ENCODE measurements at places on chromosomes 4 and X.

GRCh38 chr4:102572452-102572851 lies 71.3 kb downstream of the NFKB1 start:
- no peak for DNase-seq

GRCh38 chr4:138977524-138977923 lies 38.1 kb upstream of the NOCT start:
- no peak for DNase-seq

GRCh38 chrX:120372667-120373370 lies 10.9 kb downstream of the ATP1B4 start:
- no peak for DNase-seq

GRCh38 chrX:49878128-49878833 lies 1.0 kb upstream of the USP27X start:
- DNase-seq = no peak

DNA sequence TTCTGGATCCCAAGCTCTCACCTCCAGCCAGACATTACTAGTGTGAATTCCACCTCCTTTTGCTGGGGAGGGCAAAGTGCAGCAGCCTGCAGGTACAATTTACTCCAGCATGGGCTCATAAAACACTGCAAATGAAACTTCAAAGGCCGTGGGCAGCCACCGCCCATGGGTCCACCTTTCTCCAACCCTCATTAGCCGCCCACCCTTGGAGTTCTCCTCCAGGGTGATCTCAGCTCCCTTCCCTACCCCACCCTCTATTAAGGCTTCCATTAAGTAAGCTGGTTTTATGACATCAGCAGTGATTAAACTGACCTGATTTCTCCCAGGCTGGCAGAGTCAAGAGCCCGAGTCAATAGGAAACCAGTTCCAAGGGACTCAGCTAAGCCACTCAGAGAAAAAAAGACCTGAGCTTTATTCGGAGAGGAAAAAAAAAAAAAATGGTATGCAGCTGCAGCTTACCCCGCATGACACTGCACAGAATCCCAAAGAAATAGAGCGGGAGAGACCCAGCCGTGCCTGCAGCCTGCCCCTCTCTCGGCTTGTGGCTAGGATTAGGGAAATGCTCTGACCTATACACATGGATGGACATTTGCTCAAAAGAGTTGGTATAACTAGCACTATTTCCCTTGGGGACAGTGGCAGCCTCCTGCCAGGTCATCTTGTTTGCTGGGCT lies 319.6 kb downstream of the PTTG2 start:
- no peak for DNase-seq

All from T-cell (primary cell).